HFFc6 (cell line): ENCODE measurements at places on chromosomes 7 and 10. TPM values are rescaled to one million over a fixed set of nuclear protein-coding genes. Genes with fewer than 3 reads are reported as not detected.
A peak's percentile ranks its signal among the peaks of the same experiment; 100 is the strongest.

Gene CCDC186
- total RNA-seq = 10.4 to 14.7 TPM (median 13.5 TPM) in 3 replicates

Gene GDF2
- not detected in 3 replicates for total RNA-seq

Gene ECHDC3
- 0.10 to 1.1 TPM (median 0.92 TPM) in 3 replicates for total RNA-seq

Gene PRKAR2B
- total RNA-seq = 3.7 to 9.7 TPM (median 5.2 TPM) in 3 replicates

Gene GPR26
- not detected in 3 replicates for total RNA-seq

GRCh38 chr10:100684688-100685235, 60.6 kb upstream of the PAX2 start:
- no peak overlapping the region for H3K27ac ChIP-seq
- no peak overlapping the region for H3K4me3 ChIP-seq
- H3K36me3 ChIP-seq = no peaks in the 10 kb centered on the region
- DNase-seq = no peak
- H3K27me3 ChIP-seq = peaks cover 50% of the 10 kb centered on the region

DNA sequence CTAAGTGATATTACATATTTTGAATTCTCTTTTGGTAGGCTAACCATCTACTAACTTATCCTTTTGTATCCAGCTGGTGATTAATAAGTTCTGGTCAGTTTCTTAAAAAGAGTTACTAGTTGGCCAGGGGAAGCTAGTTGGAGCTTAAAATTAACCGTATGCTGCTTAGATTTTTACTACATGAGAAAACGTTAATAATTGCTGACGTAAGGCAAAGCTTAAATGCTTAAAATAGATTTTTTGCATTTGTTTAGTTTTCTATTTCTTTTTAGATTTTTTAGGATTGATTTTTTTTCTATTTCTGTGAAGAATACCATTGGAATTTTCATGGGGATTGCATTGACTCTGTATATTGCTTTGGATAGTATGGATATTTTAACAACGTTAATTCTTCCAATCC, 32.6 kb downstream of the CCDC172 start:
- H3K36me3 ChIP-seq = no peaks in the 10 kb centered on the region
- H3K4me3 ChIP-seq = no peak overlapping the region
- no peaks in the 10 kb centered on the region for H3K4me1 ChIP-seq

- no peak overlapping the region for H3K4me3 ChIP-seq
- H3K4me1 ChIP-seq = no peaks in the 10 kb centered on the region
- no peaks in the 10 kb centered on the region for H3K36me3 ChIP-seq
Measured at GRCh38 chr10:22420787-22421517, 75.7 kb downstream of the SPAG6 start.

DNA sequence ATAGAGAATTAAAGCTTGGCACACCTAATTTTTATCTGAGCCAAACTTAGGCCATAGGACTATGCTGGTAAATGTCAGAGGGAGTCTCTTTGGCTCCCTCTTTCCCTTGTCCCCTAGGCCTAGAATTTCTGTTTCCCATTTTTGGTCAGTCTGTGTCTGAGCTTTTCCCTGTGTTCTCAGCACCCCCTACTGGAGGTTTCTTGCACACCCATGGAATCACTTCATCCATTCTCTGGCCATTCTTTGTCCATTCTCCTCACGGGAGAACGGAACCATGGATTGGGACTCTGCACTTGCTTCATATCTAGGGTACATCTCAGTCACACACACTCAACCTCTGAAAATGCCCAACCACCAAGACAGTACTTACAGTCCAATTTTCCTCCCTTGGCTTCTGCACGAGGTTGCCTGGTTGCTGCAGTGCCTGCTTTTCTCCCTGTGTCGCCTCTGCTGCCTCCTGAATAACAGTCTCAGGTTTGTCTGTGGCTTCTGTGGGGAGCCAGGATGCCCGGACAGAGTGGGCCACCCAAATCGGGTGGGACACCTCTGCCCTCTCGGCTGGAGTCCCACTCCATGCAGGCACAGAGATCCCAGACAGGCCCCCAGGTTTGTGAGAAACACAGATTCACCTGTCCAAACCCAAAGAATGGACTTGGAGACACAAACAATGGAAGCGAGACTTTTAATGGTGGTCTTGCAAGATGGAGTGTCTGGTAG, 35.1 kb upstream of the DNAH11 start:
- no peaks in the 10 kb centered on the region for H3K4me1 ChIP-seq
- no peak overlapping the region for H3K4me3 ChIP-seq
- H3K27me3 ChIP-seq = peaks cover 2% of the 10 kb centered on the region; the same call in 1 of the 2 replicates
- no peak overlapping the region for H3K27ac ChIP-seq
- DNase-seq = peak; percentile 39

GRCh38 chr10:89440226-89441009, 26.1 kb downstream of the IFIT5 start:
- H3K4me3 ChIP-seq = no peak overlapping the region
- H3K36me3 ChIP-seq = no peaks in the 10 kb centered on the region
- DNase-seq = no peak
- no peak overlapping the region for H3K27ac ChIP-seq
- peaks cover 12% of the 10 kb centered on the region for H3K27me3 ChIP-seq
- H3K4me1 ChIP-seq = peaks cover 7% of the 10 kb centered on the region; the same call in 1 of the 2 replicates

GRCh38 chr7:133784486-133785001, 342.6 kb upstream of the LRGUK start:
- H3K4me1 ChIP-seq = no peaks in the 10 kb centered on the region
- no peak overlapping the region for H3K27ac ChIP-seq
- peaks cover 3% of the 10 kb centered on the region for H3K36me3 ChIP-seq
- H3K4me3 ChIP-seq = no peak overlapping the region
- DNase-seq = no peak
- H3K27me3 ChIP-seq = no peaks in the 10 kb centered on the region; the same call in 1 of the 2 replicates

GRCh38 chr7:115359119-115359518, 437.2 kb downstream of the MDFIC start:
- H3K36me3 ChIP-seq = peaks cover 9% of the 10 kb centered on the region; the same call in 1 of the 2 replicates
- H3K27me3 ChIP-seq = no peaks in the 10 kb centered on the region
- peaks cover 64% of the 10 kb centered on the region for H3K4me1 ChIP-seq
- no peak overlapping the region for H3K27ac ChIP-seq
- no peak for DNase-seq

GRCh38 chr7:80630608-80631405, 7.6 kb upstream of the CD36 start:
- DNase-seq = no peak
- no peaks in the 10 kb centered on the region for H3K36me3 ChIP-seq
- H3K4me3 ChIP-seq = no peak overlapping the region
- H3K27ac ChIP-seq = no peak overlapping the region
- H3K4me1 ChIP-seq = peaks cover 44% of the 10 kb centered on the region

- peaks cover 38% of the 10 kb centered on the region for H3K36me3 ChIP-seq
- no peak overlapping the region for H3K27ac ChIP-seq
- H3K27me3 ChIP-seq = peaks cover 5% of the 10 kb centered on the region
- no peak for DNase-seq
- no peak overlapping the region for H3K4me3 ChIP-seq
- H3K4me1 ChIP-seq = peaks cover 22% of the 10 kb centered on the region
Measured at GRCh38 chr7:2737771-2738540, 50.0 kb downstream of the AMZ1 start.

GRCh38 chr10:19111501-19112267, 63.1 kb downstream of the MALRD1 start:
- H3K27me3 ChIP-seq = no peaks in the 10 kb centered on the region
- DNase-seq = no peak
- no peak overlapping the region for H3K4me3 ChIP-seq
- no peaks in the 10 kb centered on the region for H3K36me3 ChIP-seq
- H3K27ac ChIP-seq = no peak overlapping the region
- no peaks in the 10 kb centered on the region for H3K4me1 ChIP-seq

DNA sequence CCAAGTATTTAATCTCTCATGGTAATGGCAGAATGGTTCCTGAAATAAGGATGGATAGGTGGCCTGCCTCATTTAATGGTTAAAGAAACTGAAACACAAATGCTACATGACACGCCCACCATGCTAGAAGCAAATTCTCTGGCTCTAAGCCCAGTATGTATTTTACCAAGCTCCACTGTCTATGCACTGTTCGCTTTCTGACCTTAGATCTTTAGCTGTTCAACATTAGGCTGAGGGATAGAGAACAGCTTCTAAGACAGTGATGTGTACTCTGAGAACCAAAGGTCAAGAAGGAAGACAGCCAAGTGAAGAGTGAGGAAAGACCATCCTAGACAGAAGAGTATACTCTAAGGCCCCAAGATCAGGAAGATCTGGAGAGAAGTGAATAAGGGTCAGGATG, 26.6 kb downstream of the FAM3C start:
- peak; percentile 17 for DNase-seq
- H3K36me3 ChIP-seq = no peaks in the 10 kb centered on the region; the same call in 1 of the 2 replicates
- no peak overlapping the region for H3K4me3 ChIP-seq
- H3K27ac ChIP-seq = no peak overlapping the region
- H3K27me3 ChIP-seq = no peaks in the 10 kb centered on the region

GRCh38 chr7:30169579-30169978, 34.8 kb downstream of the MTURN start:
- peaks cover 8% of the 10 kb centered on the region for H3K27me3 ChIP-seq
- H3K27ac ChIP-seq = peak overlapping the region; percentile 89
- peak overlapping the region; percentile 82 for H3K4me3 ChIP-seq
- H3K4me1 ChIP-seq = peaks cover 64% of the 10 kb centered on the region
- peak; percentile 63 for DNase-seq
- H3K36me3 ChIP-seq = no peaks in the 10 kb centered on the region

DNA sequence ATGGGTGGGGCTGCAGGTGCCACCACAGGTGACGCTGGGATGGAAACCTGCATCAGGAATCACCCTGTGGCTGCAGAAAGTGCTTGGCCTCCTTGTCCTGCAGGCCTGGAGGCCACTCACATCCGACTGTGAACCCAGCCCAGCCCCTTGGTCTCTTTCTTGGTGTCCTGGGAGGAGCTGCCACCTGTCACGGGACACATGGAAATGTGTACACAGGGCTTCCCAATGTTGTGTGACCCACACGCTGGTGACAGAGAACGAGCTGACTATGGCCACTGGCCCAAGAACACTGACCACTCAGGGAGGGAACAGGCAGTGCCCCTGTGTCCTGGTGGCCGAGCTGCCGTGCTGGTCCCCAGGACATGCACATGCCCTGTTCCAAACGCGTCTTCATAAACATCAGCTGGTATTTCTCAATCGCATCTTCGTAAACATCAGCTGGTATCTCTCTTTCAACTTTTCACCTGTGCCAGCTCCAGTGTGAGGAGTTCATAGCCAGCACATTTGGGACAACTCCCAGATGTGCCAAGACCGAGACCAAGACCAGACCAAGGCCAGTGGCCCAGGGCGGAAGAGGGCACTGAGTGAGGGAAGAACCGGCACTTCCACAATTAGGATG, 57.9 kb upstream of the INPP5A start:
- H3K4me1 ChIP-seq = peaks cover 31% of the 10 kb centered on the region
- DNase-seq = no peak
- no peak overlapping the region for H3K4me3 ChIP-seq
- no peak overlapping the region for H3K27ac ChIP-seq

- H3K4me1 ChIP-seq = peaks cover 43% of the 10 kb centered on the region
- H3K36me3 ChIP-seq = peaks cover 14% of the 10 kb centered on the region
- no peak for DNase-seq
Measured at GRCh38 chr7:135150072-135150782, 2.4 kb downstream of the TMEM140 start.

DNA sequence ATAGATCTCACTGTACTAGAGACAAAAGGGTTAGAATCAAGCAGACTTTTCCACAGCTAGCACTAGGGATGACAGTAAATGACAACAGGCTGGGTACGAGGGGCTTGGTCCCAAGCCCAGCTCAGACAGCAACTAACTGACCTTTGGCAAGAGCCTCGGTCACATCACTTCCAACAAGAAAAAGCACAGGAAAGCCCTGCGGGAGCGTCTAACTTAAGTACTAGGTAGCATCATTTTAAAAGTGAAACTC, 22.8 kb downstream of the CALML3 start:
- DNase-seq = no peak
- peaks cover 7% of the 10 kb centered on the region for H3K4me1 ChIP-seq
